ENCODE measurements at places on chromosomes 1 and 21. TPM values are rescaled to one million over a fixed set of nuclear protein-coding genes. Genes with fewer than 3 reads are reported as not detected.

SGIP1 gene
- 11.0 TPM for total RNA-seq

GRCh38 chr1:29931477-29932175 is 695.3 kb downstream of the PTPRU start:
- DNase-seq = no peak
- H3K4me1 ChIP-seq = no peaks in the 10 kb centered on the region
- H3K4me3 ChIP-seq = no peak overlapping the region
- no peak overlapping the region for H3K27ac ChIP-seq
- H3K36me3 ChIP-seq = no peaks in the 10 kb centered on the region

SPRR3 gene
- not detected for total RNA-seq

- H3K27ac ChIP-seq = no peak overlapping the region
- peaks cover 5% of the 10 kb centered on the region for H3K36me3 ChIP-seq
These were observed 8.5 kb downstream of the PYCR2 start for GRCh38 chr1:225915538-225915991.

TOMM40L gene
- total RNA-seq = 9.2 TPM

KRTAP24-1 gene
- not detected for total RNA-seq

A3GALT2 gene
- total RNA-seq = not detected

DNA sequence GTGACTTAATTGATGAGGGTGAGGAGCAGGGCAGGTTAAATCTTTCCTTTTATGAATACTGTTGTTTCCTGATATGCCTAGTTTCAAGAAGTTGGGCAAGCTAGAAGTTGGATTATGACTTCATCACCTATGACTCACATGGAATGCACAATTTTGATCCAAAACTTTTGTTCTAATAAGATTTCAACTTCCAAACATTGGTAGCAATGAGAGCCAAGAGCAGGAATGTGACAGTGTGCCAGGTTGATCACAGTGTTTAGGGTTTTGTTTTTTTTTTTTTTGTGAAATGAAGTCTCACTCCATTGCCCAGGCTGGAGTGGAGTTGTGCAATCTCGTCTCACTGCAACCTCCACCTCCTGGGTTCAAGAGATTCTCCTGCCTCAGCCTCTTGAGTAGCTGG is 349.4 kb downstream of the DUSP10 start:
- H3K4me3 ChIP-seq = no peak overlapping the region
- peak; percentile 89 for DNase-seq
- H3K27me3 ChIP-seq = no peaks in the 10 kb centered on the region

- H3K27ac ChIP-seq = no peak overlapping the region
- no peak for DNase-seq
- H3K4me1 ChIP-seq = no peaks in the 10 kb centered on the region
- H3K27me3 ChIP-seq = peaks cover 38% of the 10 kb centered on the region
- no peaks in the 10 kb centered on the region for H3K36me3 ChIP-seq
These were observed 552 bp downstream of the DLGAP3 start for GRCh38 chr1:34928699-34929496.

DNA sequence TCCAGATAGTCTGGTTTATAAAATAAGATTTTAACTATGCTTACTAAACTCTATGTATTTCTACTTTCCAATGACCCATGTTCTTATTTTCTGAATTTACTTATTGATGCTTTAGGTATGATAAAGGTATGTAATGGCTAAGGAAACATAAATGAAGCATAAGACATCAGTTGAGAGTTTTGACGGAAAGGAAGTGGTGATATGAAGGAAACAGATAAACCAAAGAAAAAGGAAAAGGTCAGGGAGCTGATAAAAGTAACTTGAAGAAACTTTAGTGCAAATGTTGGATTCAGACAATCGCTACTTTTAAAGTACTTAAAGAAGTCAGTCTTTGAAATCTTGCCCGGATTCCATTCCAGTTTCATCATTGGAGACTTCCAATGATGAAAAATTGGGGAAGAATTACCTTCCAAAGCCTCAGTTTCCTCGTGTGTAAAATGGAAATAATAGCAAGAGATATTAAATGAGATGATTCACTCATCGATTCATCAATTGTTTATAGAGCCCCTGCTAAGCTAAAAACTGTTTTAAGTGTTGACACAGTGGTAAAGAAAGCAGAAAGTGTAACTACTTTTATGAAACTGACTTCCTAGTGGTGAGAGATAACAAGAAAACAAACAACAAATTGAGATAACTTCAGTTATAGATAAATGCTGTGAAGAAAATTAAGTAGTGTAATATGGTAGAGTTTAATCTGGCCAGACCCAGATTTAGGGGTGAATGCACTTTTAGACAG is 10.6 kb downstream of the PTPRC start:
- H3K4me1 ChIP-seq = no peaks in the 10 kb centered on the region
- no peak overlapping the region for H3K4me3 ChIP-seq
- H3K36me3 ChIP-seq = no peaks in the 10 kb centered on the region
- DNase-seq = no peak
